ENCODE measurements at places on chromosomes 16 and 17.
A peak's percentile ranks its signal among the peaks of the same experiment; 100 is the strongest.

- no peak for DNase-seq
Measured at GRCh38 chr16:12669908-12670307, 133.8 kb downstream of the CPPED1 start.

- peak; percentile 74 for DNase-seq
Measured at GRCh38 chr16:57802341-57803133, at the start of gene KIFC3. KIFC3 (minus strand) TSS chr16:57802491; CDS start chr16:57798243, 4,248 bp downstream.

- no peak for DNase-seq
Measured at GRCh38 chr17:17285951-17286350, 4.9 kb upstream of the COPS3 start.

- peak; percentile 66 for DNase-seq
Measured at GRCh38 chr17:16407911-16408588, 7.3 kb upstream of the TRPV2 start.

DNA sequence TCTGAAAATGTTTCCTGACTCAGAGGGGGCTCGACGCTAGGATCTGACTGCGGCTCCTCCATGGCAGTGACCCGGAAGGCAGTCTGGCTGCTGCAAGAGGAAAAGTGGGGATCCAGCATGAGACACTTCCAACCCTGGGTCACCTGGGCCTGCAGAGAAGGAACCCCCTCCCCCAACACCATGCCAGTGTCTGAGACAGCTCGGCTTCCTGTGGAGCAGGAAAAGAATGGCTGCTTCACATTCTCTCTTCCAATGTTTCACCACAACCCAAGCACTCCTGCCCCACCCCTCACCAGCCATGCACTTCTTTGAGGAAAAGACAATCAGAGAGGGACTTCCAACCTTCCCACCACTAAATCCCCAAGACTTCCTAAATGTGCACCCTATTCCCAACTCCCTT lies 10.8 kb downstream of the TP53 start:
- DNase-seq, result no peak

DNA sequence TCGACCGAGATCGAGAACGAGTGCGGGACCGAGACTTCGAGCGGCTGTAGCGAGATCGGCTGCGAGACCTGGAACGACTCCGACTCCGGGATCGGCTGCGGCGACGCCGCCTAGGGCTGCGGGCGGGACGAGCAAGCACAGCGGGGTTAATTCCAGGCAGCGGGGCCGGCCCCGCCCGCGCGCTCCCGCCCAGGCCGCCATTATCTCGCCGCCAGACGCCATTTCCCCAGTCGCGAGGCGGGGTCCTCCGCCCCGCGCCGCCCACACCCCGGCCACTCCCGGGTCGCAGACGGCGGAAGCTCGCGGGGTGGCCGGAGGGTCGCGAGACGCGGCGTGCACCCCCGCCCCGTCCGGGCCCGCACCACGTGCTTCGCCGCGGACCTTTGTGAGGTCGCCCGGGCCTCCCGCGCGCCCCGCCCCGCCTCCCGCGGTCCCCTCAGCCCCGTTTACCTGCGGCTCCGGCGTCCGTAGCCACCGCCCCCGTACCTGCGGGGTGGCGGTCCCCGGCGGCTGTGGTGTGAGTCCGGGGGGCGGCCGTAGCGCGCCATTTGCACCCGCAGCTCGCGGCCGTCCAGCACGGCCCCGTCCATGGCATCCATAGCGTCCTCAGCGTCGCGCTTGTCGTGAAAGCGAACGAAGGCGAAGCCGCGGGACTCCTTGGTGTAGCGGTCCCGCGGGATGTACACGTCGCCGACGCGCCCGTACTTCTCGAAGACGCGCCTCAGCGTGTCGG lies 616 bp downstream of the SRSF2 start:
- DNase-seq, result peak; percentile 64

DNA sequence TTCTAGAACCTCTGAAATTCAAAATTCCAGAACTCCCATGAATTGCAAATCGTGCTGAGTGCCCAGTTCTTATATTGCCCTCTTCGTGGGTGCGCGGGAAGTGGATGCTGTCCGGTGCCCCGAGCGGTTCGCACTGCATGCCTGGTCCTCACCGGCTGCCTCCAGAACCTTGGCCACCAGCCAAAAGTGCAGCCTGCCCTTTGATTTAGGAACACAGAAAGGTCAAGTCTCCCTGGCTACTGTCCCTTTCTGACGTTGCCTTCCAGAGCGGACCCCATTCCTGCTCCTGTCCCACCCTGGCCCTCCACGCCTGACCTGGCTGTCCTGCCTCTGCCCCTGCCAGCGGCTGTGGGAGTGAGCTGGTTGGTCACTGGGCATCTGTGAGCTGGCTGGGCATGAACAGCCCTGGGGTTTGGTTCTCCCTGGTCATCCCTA lies 9.7 kb downstream of the NEUROD2 start:
- DNase-seq, result no peak

GRCh38 chr17:42675348-42675964 lies 1.3 kb downstream of the PLEKHH3 start:
- DNase-seq, result no peak

DNA sequence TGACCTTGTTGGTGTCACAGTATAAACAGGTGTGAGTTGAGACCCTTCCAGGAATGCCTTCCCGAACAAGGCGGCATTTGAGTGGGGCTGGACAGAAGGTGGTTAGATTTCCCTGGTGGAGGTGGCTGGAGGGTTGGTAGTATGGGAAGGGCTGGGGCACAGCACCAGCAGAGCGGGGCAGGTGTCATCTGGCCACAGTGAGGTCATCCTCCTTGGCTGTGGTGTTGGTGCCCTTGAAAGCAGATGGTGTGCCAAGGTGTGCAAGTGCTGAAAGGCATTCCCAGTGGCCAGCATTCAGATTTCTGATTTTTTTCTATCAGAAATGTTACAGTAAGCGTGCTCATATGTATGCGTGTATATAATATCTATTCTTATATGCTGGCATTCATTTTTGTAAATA lies 126.6 kb downstream of the LAT start:
- DNase-seq, result no peak

DNA sequence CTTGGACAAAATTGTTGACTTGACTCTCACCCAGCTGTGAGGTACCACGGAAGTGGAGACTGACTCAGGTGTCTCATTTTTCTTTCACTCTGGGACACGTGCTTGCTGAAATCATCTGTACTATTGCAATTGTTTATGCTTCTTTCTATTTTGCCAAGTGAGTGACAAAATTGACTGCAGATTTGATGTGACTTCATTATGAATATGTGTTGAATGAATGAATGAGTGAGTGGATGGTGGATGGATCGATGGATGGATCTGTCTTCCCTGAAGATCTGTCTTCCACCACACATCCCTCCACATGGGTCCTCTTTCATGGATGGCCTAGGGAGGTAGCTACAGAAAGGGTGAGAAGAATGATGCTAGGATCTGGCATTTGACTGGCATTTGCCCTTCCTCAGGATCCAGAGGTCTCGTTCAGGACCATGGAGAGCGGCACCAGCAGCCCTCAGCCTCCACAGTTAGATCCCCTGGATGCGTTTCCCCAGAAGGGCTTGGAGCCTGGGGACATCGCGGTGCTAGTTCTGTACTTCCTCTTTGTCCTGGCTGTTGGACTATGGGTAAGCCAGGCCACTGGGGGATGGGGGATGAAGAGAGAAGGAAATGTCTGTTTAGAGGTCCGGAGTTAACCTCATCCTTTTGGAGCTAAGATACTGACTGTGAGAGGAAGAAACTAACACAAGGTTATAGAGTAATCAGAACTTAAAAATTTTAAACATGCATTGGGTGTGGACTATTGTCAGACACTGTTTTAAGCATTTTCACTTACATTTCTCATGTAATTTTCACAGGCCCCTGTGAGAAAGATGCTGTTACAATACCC lies 12.7 kb downstream of the SLC5A11 start:
- peak; percentile 3 for DNase-seq

- no peak for DNase-seq
Measured at GRCh38 chr17:53058031-53058430, 764.7 kb upstream of the KIF2B start.

DNA sequence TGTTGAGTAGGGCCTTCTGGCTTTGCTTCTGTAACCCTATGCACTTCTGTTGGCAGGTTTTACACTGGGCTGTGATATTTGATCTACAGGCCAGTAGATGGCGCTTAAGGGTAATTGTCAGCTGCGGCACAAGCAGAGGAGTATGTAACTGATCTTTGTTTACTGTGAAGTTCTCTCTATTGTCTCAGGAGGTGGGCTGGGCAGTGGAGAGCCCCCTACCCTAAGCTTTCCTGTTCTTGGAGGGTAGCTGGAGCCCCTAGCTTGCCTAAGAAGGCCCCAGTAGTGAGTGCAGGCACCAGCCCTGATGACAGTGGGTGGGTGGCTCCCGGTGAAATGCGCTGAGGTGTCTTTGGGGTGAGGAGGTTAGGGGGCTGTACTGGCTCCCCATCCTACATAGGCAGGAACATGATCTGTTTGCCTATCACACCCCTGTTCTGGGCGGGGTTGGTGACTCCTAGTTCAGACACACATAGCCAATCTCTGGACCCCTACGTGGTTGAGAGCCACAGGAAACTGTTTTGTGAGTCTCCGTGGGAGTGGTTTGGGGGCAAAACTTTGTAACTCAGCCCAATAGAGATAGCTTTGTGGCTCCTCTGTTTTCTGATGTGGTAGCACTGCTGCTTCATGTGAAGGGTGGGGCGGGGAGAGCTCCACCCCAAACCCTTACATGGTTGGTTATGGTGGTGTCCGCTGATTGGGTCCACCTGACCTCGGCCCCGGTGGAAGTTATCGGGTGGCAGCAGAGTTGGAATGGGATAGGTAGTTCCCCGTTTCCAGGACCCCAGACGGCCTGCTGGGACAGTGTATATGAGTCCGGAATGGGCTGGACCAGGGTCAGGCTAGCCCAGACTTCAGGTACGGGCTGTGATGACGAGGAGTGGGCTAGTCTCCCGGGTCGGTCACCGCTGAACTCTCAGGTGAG lies 60.4 kb downstream of the SLFN11 start:
- peak; percentile 74 for DNase-seq
